Amygdala (tissue), 56 donors: ENCODE measurements at places on chromosomes 12 and 14.

DNA sequence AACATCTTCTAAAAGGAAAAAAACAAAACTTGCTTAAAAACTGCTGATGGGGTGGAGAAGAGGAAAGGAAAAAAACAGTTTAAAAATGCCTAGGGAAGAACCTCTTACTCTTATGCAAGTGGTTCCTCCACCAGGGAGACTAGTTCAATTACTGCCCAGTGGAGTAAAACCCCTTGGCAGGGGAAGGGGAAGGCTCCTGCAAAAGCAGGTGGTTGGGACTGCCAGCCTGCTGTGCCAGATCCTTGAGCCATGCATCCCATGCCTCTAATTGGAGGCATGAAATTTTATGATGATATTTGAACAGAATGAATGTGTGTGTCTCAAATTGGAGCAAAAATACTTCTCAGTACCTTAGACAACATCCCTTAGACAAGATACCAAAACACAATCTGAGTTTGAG is 118.8 kb downstream of the FSCB start:
- DNase-seq: no peak

DNA sequence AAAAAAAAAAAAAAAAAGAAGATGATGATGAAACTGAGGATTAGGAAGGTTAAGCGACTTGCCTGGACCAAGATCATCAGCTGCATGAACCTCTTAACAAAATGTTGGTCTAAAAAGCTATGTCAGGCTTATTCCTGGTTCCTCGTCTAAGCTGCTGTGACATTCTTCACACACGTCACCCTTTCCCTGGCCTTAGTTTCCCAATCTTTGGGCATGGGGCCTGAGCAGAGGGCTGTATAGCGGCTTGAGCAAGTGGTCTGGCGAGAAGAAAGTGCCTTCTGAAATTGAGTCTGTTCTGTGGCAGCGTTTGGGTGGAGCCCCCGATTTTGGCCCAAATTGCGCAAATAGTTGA is 58.7 kb upstream of the CCND2 start:
- DNase-seq: no peak

GRCh38 chr14:106268013-106268727 is 741.8 kb downstream of the TMEM121 start:
- DNase-seq: no peak

DNA sequence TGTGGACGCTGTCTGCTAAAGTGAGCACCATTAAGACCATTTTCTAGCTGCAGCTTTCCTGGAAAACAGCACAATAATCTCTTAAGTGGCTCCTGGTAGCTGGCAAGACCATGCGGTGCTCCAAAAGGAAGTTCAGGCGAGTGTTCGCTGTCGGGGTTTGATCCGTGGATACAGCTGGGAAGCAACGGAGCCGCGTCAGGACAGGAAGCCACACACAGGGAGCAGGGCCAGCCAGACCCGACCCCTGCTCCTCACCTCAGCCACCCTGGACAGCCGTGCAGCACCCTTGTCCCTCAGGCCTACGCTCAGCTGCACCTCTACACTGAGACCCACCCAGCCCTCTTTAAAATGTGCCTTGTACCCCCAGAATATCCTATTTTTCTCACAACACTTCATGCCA is 19.4 kb downstream of the ZFYVE21 start:
- no peak for DNase-seq

DNA sequence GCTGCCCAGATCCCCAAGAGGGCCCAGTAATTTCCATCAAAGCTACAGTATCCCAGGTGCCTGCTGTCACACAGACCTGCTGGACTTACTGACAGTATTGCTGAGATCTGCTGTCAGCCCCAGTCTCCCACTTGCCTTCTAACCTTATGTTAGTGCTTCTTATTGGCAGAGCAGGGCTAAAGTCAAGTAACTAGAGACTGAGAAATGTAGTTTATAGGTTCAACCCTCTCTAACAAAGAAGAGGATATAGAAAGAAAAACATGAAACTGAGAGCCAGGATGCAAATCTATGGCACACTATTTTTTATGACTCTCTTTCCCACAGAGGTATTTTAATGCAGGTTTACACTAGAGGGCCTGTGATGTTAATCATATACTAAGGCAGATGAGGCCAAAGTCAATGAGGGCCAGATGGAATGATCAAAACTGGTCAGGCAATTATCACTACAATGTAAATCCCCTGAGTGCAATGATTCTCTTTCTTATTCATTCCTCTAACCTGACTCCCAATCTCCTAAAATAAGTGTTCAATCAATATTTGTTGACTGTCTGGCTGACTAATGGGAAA is 781.9 kb downstream of the VRK1 start:
- no peak for DNase-seq

- no peak for DNase-seq
Measured at GRCh38 chr12:131457028-131457310, 253.9 kb upstream of the SFSWAP start.

- no peak for DNase-seq
Measured at GRCh38 chr14:34824826-34825225, 50.3 kb downstream of the BAZ1A start.

GRCh38 chr12:93202688-93203087 is 175.0 kb upstream of the NUDT4 start:
- no peak for DNase-seq

DNA sequence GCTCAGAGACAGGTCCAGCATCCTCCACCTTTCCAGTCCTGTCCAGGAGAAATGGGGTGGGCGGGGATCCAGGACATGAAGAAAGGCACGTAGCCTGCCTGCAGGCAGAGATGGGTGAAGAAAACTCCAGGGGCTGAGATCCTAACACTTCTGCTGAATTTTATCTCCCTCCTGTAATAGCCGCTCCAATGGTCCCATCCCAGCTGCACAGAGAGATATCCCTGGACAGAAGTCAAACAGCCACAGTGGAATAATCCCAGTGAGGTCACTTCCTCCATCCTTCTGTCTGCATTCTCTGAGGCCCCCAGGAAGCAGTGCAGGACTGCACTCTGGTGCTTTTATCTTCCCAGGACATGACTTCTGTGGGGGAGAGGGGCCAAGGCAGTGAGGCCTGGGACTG is 26.3 kb downstream of the KRT18 start:
- DNase-seq: no peak

DNA sequence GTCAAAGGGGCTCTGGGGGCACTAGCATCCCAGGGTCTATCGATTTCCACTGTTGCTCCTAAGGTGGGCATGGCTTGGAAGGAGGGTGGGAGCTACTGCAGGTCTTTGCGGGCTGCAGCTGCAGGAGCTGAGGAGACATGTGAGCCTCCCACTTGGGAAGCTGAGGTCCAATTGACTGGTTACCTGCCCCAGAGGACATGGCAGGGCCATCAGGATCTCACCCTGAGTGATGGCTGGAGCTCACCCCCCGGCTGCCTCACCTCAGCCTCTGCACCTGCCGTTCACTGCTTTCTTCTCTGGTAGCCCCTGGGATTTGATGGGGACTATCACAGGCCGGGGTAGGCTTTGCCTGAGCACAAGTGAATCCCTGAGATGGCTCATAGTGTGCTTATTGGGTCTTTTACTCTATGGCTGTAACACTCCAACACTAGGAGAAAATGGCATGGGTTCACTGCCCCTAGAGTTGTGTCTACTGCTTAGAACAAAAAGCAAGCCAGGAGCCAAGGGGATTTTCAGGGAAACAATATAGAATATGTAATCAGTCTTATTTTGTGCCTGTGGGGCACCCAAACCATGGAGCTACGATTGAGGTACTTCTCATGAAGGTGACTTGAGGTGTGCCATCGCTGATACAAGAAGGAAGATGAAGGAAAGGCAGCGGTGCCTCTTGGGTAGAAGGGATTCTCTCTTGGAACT is 3.2 kb upstream of the KRT4 start:
- no peak for DNase-seq

GRCh38 chr12:118404876-118405521 is 28.6 kb downstream of the SUDS3 start:
- peak; percentile 44 for DNase-seq

- no peak for DNase-seq
Measured at GRCh38 chr14:85471744-85472143, 58.2 kb upstream of the FLRT2 start.

DNA sequence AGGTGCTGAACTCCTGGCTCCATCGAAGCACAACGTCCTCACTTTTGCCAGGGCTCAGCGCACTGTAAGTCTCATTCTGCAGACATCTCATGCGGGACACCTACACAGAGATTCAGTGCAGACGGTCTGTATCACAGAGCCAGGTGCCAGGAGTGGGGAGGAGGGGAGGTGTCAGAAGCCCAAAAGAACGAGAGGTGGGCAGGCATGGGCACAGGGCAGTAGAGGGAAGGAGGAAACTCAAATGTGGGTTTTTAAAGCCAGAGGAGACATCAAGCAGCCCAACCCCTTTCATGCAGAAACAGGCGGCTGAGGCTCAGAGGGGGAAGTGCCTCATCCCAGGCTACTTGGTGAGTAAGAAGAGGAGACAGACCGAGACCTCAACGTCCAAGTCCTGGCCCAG is 2.5 kb upstream of the LPAR5 start:
- no peak for DNase-seq

DNA sequence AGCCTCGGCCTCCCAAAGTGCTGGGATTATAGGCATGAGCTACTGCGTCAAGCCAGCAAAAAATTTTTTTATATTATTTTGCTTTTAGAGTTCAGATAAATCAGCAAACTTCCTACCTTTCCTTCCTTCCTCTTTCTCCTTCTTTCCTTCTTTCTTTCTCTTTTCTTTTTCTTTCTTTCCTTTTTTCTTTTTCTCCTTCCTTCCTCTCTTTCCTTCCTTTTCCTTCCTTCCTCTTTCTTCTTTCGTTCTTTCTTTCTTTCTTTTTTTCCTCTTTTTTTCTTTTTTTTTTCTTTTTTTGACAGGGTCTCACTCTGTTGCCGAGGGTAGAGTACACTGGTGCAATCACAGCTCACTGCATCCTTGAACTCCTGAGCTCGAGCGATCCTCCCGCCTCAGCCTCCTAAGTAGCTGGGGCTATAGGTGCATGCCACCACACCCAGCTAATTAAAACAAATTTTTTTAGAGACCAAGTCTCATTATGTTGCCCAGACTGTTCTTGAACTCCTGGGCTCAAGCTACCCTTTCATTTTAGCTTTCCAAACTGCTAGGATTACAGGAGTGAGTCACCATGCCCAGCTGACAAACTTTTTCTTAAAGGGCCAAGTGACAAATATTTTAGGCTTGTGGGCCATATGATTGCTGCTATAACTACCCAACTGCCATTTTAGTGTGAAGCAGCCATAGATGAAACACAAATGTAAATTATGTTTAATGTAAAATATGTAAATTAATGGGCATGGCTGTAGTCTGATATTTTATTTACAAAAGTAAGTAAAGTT is 7.1 kb upstream of the WASHC4 start:
- no peak for DNase-seq

DNA sequence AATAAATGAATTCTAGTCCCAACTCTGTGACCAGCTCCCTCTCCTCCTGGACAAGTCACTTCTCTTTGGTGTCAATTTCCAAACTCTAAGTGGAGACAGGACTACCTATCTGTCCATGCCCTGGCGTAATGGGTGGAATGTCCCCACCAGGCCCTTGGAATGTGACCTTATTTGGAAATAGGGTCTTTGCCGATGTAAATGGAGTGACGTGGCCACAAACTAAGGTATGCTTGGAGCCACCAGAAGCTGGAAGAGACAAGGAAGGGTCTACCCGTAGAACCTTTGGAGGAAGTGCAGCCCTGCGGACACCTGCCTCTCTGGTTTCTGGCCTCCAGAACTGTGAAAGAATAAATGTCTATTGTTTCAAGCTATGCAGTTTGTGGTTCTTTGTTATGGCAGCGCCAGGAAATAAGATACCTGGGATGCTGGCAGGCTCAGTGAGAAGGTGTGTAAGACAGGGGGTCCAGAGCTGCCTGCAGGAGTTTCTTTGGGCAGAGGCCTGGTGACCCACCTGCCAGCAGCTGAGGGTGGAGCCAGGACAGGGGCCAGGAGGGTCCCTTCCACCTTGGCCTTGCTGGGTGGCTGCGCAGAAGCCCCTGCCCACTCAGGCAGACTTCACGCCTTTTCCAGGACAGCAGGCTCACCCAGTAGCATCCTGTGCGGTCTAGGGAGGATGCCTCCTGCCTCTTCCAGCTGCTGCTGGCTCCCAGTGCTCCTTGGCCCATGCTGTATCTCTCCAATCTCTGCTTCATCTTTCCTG is 45.8 kb downstream of the ARL6IP4 start:
- DNase-seq: no peak

DNA sequence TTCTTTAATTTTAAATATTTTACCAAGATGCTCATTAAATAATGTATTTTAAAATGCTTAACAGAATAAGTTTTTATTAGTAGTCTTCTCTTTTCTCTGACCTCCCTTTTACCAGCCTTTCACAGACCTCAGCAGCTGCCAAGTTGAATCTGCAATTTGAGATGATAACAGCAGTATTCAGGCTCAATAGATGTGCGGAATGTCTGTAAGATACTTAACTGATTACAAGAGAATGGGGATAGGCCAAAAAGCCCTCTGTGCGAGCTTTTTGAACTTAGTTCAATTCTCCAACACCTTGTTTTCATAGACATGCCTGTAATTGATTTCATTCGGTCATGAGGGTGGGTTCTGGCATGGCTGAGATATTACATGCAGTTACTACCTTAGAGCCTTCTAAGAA is 277.2 kb downstream of the TMTC2 start:
- DNase-seq: no peak

DNA sequence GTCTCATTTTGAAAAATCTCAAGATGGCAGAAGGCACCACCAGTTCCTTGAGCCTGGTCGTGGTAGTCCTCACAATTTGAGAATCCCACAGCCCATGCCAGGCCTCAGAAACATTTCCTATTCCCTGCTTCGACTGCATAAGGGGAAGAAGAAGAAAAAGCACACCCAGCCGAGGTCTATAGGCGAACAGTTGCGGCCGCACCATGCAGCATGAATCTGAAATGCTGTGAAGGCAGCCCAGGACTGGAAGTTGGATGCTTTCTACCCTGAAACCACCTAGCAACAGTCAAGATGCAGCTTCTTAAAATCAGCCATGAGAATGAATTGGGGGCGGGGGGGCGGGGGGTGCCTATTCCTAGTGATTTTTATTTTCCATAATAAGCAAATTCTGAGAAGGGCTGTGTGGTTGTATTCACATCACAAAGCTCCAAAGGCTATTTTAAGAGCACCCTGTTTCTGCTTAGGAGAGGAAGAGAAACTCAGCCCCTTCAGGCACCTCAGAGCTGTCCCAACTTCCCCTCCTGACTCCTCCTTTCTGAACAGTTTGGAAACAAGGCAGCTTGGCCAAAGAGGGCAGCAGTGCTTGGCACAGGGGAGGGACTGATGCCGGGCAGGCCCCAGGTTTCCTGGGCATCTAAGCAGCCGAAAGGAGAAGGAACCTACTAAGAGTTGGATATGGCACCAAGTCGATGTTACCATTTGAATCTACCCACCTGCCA is 172.5 kb upstream of the FOXN3 start:
- DNase-seq: no peak

GRCh38 chr12:51705450-51705849 is 114.4 kb downstream of the SCN8A start:
- DNase-seq: no peak

DNA sequence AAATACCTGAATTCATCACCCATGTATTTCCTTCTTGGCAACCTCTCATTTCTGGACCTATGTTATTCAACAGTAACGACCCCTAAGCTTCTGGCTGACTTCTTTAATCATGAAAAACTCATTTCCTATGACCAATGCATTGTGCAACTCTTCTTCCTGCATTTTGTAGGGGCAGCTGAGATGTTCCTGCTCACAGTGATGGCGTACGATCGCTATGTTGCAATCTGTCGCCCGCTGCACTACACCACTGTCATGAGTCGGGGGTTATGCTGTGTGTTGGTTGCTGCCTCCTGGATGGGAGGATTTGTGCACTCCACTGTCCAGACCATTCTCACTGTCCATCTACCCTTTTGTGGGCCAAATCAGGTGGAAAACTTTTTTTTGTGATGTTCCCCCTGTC is 356 bp downstream of the OR4Q2 start:
- no peak for DNase-seq
